ENCODE measurements at places on chromosomes 1 and 21.

DNA sequence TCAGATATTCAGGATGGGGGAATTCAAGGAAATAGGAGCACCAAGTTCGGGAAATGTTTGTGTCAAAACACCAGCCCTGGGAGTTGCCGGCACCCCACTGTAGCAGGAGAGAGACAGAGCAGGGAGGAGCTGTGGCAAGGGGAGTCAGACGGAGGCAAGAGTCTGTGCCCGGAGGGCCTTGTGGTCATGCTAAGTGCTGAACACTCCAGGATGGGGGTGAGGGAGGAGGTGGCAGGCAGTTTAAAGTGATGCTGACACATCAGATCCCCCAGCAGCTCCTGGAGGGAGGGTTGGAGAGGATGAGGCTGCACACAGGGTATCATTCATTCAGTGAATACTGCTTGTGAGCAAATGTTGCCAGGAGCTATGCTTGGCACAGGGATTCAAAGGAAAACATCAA lies 150.3 kb upstream of the ETV3 start:
- no peak for DNase-seq

DNA sequence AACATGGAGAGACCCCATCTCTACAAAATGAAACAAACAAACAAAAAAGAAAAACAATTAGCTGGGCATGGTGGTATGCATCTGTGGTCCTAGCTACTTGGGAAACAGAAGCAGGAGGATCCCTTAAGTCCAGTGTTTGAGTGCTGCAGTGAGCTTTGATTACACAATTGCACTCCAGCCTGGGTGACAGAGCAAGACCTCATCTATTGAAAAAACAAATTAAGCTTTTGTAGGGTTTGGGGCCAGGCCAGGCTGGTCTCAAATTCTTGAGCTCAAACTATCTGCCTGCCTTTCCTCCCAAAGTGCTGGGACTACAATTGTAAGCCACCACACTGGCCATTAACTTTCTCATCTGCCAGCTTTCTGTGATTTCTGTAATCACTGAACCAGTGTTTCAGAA lies 27.2 kb downstream of the NIPAL3 start:
- DNase-seq = no peak

GRCh38 chr21:46294647-46295176 lies 8.6 kb downstream of the YBEY start:
- no peak for DNase-seq

DNA sequence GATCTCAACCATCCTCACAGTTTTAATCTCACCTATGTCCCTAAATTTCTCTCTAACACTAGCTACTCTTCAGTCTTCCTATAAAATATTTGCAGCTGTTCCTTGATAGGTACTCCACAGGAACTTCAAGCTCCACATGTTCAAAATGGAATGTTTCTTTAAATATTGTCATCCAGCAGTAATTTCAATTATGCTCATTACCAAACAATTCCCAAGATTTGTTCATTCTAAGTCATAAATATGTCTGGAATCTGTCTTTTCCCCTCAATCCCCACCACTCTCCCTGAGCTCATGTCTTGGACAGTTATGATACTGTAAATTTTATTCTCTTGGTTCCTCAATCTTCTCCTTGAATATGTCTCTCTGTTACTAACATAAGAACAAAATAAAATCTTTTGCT lies 214.4 kb downstream of the NRIP1 start:
- DNase-seq = no peak

DNA sequence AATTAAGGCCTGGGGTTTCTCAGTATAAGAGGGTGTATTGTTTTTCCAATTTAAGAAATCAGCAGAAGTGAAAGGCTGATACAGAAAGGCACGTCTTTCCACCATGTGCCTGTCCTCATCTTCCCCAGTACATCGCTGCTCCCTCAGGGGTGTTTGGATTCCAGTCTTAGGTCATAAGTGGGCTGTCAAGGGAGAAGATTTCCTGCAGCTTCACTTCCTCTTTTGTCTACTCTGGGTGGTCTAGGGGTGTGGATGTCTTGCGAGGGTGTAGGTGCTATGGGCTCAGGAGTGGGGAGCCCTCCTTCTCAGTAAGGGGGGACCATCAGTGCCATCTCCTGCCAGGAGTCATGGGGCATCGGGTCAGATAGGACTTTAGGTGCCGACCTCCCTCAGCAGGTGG lies 999.8 kb upstream of the NCAM2 start:
- DNase-seq = no peak

GRCh38 chr1:58249737-58250586 lies 296.6 kb downstream of the OMA1 start:
- no peak for DNase-seq

DNA sequence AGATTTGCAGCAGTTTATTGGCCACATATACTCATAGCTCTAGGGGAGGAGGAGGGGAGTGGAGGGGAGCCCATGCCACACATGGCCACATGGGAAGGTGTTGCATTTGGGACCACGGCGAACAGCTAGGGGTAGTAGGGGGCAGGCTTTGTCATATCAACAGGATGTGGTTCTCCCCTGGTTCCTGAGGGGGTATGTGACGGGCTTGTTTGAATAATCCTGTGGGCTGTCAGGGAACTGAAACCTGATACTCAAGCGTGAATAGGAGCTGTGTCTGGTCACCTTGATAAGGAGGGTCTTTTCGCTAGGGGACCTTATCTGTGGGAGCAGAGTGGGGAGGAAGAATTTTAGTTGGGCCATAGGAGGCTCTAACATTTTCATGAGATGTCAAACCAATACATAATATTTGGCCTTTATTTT lies 264.7 kb downstream of the CTH start:
- no peak for DNase-seq
